Upper lobe of right lung (tissue), 1 donor: ENCODE measurements at places on chromosomes 16 and 17. TPM values are rescaled to one million over a fixed set of nuclear protein-coding genes. Genes with fewer than 3 reads are reported as not detected.

The WIPI1 gene
- 38.1 TPM for total RNA-seq

The SOST gene
- not detected for total RNA-seq

The TMEM235 gene
- total RNA-seq = not detected

The TNS4 gene
- total RNA-seq = 0.78 TPM

The PYY gene
- total RNA-seq = not detected

The GPR139 gene
- total RNA-seq = not detected

The CFAP52 gene
- not detected for total RNA-seq

The RRAD gene
- 11.1 TPM for total RNA-seq

The ABI3 gene
- 31.5 TPM for total RNA-seq

The C17orf78 gene
- not detected for total RNA-seq

The PDP2 gene
- total RNA-seq = 22.4 TPM

The CIITA gene
- 78.9 TPM for total RNA-seq

The CCL3 gene
- 9.9 TPM for total RNA-seq
